Right kidney (tissue), 9 donors: ENCODE measurements at places on chromosomes 7 and 10.
A peak's percentile ranks its signal among the peaks of the same experiment; 100 is the strongest.

DNA sequence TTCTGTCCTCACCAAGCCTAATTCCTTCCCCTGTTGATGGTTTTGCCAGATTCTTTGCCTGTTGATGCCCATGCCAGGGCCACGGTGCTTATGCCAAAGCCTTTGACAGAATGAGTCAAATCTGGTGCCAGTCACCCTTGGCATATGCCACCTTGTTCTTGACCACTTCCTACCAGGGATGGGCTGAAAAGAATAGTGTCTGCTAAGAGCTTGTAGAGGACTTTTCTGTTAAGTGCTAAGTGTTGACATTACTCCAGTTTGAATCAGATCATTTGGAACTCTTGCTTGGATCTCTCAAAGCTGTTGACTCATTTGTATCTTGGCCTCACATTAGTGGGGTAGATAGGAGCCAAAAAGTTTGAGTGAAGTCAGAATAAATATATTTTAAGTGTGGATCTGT lies 661.2 kb downstream of the AUTS2 start:
- no peak for DNase-seq

DNA sequence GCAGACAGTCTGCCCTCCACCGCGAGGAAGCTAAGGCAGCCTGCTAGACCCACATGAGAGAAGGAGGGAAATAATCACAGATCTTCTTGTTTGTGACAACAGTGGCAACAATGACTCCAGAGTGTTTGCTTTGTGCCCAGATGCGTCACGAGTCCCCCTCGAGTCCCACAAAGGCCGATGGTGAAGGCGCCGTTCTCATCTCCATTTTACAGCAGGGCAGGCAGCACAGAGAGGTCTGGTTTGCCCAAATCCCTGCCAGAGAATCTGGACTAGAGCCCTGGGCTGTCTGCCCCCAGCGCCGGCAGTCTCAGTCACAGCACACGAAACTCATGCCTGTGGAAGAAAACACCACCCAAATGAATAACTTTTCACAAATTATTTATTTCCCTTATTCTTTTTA lies 38.1 kb downstream of the KIAA1549 start:
- no peak for DNase-seq

DNA sequence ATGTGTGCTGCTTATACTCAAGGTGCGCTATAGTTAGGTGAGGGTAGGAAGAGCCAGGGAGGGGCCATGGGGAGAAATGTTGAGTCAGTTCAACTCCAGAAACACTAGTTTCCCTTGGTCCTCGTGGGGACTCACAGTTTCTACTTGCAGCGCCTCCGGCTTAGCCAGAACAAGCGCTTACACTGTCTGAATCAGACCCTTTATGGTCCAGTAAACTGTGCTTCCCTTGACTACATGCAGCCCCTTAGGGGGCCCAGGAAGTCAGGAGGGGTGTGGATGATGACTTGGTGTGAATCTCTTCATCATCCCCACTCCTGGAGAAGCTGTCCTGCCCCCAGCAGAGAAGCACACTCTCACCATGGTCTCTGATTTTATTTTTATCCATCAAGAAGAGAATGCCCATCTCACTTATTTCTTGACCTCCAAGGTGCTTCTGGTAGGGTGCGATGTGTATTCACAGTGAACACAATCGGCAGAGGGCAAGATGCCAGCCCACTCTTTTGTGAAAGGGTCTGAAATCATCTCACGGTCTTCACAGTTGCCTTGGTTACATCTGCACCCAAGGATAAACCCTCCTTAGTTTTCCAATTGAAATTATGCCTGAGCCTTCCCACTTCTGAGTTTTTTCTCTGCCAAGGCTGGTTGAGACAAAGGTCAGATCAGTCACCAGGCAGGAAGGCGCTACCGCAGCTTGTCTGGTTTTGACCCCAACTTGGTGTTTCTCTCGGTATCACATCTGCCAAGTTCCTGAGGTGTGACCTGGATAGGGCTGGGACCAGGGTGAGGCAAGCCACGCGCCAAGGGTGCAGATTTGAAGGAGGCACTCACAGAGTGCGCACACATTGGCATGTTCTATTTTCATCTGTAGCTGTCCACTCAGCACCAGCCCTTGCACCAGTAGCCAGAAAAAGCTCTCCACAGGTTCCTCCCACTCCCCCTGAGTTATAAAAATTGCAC lies 62.7 kb upstream of the LRRC4 start:
- no peak for DNase-seq

DNA sequence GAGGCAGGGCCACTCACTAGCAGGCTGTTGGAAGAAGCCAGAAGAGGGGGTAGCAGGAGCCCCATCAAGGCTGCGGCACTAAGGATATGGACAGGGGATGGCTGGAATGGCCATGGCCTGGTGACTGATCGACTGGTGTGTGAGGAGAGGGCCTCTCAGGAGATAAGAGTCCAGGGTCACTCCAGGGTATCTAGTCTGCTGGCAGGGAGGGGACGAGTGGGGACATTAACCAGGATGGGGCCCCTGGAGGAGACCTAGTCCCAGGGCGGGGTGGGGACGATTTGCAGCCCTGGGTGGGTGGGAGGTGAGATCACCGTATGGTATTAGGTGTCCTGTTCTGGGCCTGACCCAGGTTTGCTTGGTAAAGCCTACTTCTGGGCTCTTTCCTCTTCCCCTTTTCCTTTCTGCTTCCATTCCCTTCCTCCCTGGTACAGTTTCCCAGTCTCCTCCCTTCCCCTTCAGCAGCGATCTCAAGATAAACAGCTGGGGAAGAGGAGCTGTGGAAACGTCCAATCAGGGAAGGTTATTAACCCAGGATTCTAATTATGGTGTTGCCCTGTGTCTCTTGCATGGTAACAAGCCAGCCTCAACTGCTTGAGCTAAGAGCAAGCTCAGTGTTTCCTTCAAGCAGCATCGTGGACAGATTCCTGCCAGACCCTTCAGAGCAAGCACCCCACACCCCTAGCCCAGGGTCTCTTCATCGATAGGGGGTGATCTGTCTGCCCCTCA lies 233.2 kb downstream of the RPS24 start:
- DNase-seq = no peak

DNA sequence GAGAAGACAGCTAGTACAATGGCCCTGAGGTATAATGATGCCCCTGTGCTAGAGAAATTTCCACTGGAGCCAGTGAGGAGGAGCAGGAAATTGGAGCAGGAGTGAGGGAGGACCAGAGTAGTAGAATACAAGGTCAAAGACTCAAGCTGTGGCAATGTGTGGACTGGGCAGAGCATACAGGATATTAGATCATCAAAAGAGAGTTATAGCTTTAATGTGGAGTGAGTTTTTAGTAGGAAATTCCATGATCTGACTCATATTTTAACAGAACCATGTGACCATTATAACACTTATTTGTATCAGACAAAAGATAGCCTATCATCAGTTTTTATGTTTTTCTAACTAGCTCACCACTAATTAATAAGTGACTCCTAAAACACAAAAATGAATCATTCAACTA lies 154.1 kb downstream of the DGKB start:
- no peak for DNase-seq

DNA sequence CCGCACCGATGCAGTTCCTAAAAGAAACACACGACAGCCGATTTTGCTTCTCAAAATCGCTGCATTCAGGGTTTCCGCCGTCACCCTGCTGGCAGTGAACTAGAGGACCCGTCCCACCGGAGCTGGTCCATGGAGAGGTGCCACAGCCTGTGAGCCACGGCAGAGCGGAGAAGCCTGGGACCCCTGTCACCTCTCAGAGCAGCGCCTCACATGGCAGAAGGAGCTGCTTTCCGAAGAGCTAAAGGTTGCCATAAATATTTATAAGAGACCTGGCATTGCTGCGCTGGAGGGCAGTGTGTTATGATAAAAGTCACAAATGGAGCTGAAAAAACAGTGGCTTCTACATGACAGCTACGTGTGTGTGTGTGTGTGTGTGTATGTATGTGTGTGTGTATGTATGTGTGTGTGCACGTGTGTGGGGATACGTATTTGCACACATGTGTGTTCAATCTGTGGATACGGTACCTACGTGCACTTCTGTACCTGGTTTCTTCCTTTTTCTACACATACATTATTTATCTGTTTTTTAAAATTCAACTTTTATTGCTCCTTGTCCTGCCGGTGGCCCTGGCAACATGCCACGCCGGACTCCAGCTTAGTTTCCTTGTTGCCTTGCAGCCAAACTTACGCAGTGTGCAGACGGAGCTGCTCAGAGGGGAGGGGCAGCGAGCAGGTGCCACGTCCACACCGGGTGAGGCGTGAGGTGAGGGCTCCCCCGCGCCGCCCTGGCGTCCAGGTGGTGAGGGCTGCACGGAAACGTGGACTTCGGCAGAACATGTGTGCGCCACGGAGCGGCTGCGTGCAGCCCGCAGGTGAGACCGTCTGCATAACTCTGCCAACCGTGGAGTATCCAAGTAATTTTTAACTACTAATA lies 115.2 kb upstream of the PITRM1 start:
- DNase-seq = no peak

DNA sequence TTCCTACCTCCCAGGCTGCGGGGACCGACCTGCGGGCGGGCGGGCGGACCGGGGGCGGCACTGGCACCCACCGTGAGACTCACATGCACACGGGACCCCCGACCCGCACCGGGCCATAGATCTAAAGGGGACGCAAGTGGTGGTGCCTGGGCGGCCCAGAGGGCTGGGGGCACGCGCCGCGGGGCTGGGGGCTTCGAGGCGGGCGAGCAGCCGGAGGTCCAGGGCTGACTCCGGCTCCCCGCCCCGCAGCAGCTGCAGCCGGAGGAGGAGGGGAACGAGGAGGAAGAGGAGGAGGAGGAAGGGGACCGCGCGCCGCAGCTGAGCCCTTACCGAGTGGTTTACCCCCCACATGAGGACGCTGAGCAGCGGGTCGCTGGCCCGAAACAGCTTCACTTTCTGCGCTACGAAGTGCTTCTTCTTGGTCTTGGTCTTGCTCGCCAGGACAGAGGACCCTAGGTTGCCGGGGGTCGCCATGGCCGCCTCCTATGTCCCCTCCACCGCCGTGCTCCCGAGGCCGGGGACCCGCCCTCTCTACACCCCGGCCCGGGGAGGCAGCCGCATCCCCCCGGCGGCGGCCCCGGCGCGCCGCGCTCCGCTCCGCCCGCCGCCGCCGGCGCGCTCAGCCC lies 412 bp downstream of the PIP4K2A start:
- peak; percentile 82 for DNase-seq

DNA sequence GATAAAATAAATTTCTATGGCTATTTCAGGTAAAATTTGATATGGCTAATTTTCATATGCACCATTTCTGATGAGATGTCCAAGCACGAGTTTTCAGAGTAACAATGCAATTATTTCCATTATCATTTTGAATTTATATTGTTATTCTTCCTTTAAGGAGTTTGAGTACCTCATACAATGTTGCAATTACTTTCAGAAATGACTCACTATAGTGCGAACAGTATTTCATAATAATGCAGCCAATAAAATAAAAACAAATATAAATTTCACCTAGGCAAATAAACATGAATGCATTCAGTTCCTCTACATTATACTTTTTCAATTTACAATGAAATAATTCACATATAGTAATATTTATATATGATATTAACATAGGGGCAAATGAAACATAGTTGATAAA lies 78.8 kb upstream of the LRRN3 start:
- DNase-seq = no peak

GRCh38 chr7:37377231-37377630 lies 71.4 kb downstream of the ELMO1 start:
- no peak for DNase-seq

DNA sequence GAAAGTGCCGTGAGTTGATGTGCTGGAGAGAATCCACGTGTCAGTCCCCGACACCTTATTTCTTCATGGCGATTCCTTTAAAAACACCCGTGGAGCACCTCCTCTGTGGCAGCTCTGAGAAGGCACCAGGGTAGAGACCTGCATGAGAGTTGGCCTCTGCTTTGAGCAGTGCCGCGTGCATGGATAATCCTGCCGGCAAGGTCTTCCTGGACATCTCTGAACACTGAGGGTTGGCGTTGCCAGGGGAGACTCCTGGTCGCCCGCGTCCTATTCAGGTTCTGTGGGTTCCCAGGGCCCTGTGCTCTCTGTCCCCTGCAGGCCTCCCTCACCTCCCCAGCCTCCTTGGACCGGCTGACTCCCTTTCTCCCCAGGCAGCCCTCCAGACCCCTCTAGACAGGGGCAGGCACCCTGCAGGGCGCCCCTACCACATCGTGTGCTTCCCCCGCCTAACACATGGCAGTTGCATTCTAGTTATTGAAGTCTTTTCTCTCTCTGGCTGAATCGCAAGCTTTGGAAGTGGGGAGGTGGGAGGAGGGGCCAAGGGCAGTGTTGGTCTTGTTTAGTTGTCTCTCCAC lies 95.6 kb downstream of the MKI67 start:
- no peak for DNase-seq

DNA sequence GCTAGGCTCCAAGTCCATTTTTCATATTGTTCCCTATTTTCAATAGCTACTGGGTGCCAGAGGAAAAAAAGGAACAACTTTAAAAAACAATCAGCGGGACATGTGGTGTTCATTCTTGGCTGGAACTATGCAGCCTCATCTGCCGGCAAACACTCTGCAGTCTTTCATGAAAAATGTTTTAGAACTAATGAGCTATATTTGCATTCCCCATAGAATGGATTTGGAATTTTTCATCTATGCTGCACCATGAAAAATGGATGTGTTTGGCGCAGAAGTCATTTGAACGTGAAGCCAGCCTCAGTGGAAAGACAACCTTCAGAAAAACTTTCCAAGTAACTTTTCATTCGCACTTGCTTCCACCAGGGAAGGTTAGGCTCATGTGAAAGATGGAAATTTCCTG lies 270.5 kb downstream of the SKAP2 start:
- DNase-seq = no peak

GRCh38 chr7:34675749-34676374 lies 17.8 kb downstream of the NPSR1 start:
- peak; percentile 15 for DNase-seq

DNA sequence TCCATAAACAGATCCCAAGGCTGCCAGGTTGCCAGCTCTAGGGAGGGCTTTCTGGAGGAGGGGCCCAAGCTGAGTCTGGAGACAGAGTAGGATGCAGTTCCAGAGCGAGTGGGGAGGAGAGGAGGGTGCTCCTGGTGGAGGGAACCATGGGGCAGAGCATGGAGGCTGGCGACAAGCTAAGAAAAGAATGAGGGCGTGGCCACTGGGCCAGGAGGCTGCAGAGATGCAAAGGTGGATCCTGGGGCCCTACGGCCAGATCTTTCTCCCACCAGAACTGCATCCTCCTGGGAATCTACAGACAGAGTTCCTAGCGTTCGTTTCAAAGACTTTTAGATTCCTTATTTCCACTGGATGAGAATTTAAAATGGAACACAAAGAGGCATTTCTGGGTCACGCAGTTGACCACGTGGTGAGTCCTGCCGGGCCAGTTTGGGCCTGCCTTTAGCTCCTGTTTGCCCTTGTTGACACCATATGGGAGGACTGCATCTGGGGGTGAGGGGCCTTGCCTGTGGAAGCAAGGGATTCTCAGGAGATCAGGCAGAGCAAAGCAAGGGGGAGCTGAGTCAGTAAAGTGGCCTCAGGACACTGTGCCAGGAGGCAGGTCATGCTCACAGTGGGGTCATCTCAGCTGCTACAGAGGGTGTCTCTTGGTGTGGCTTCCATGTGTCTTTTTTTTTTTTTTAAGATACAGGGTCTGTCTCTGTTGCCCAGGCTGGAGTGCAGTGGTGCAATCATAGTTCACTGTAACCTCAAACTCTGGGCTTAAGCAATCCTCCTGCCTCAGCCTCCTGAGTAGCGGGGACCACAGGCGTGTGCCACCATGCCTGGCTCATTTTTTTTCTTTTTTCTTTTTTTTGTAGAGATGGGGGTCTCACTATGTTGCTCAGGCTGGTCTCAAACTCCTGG lies 137.8 kb downstream of the SH3PXD2A start:
- DNase-seq = no peak

GRCh38 chr10:86282664-86283465 lies 83.7 kb downstream of the GRID1 start:
- DNase-seq = no peak
